ENCODE measurements at places on chromosomes 11 and 22. TPM values are rescaled to one million over a fixed set of nuclear protein-coding genes. Genes with fewer than 3 reads are reported as not detected.

DNA sequence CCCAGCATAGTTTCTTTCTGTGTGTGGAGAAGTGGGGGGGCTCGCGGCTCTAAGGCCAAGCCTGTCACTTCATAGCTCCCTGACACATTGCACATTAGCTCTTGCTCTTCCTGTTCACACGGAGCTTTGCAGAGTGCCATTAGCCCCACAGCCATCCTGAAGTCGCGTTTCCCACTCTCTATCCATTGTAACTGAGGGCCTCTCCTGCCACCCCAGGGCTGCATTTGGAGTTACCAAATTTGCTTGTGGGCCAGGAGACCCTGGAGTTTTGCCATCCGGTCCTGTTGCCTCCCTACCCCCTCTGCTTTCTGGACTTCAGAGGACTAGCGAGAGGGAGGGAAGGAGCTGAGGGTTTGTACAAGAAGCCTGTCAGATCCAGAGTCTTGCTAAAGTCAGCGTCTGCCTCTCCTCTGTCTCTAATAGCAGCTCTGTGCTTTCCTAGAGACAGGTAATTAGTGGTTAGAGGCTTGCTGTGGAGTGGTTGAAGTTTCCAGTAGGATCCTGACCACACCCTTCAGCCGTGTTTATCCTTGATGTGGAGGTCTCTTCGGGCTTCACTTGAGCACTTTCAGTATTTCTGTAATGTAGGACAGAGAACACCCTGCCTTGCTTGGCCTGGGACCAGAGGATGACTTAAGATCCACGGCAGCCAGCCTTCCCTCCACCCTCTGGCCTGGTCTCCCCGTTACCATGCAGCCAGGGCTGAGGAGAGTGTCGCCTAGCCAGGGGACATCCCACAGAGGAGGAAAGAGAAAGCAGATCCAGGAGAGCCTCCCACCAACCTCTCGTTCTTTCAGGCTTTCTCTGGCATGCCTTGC is 14.1 kb downstream of the DCPS start:
- H3K27me3 ChIP-seq: no peaks in the 10 kb centered on the region
- no peak overlapping the region for H3K4me3 ChIP-seq

DNA sequence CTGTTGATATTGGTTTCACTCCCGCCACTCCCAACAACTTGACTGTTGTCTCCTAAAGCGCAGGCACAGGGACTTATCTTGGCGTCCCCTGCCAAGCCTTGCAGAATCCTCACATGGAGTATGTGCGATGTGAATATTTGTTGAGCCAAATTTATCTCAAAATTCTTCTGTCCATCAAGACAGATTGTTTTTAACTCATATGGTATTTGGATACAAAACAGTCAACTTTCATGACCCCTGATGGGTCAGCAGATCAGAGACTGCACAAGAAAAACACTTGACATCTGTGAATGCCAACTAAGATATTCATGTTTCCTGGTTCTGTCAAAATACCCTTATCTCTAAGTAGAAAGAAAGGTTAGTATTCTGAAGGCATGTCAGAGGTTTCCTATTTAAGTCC is 221.7 kb upstream of the BLID start:
- H3K4me1 ChIP-seq: no peaks in the 10 kb centered on the region
- H3K27me3 ChIP-seq: no peaks in the 10 kb centered on the region
- no peak overlapping the region for H3K4me3 ChIP-seq
- DNase-seq: no peak
- H3K27ac ChIP-seq: no peak overlapping the region

GRCh38 chr11:94738746-94739145 is 29.4 kb upstream of the AMOTL1 start:
- no peak overlapping the region for H3K27ac ChIP-seq
- no peak for DNase-seq
- peaks cover 26% of the 10 kb centered on the region for H3K4me1 ChIP-seq
- H3K4me3 ChIP-seq: no peak overlapping the region
- H3K36me3 ChIP-seq: no peaks in the 10 kb centered on the region
- peaks cover 15% of the 10 kb centered on the region for H3K27me3 ChIP-seq

DNA sequence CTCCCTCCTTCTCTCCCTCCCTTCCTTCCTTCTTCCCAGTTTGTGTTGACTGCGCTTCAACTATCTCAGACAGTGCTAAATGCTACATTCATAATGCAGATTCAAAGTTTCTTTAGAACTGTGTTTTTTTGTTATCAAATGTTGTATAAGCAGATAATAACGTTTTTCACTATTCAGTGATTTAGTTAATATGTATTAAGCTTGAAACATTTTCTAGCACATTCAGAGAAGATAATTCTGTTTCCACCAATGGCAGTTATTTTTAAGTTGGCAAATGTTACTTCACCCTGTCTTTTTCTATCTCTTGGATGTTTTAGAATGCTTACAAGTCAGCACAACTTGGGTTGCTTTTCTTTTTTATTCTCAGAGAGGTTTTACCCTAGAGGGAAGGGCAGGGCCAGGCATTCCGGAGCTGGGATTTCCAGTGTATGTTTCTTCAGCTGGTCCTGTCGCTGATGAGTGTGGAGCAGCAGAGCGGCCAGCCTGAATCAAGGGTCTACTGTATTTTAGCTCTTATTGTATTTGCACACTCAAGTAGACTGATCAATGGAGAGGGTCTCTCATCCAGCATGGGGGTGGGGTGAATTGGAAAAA is 162.3 kb upstream of the ARHGAP20 start:
- no peaks in the 10 kb centered on the region for H3K36me3 ChIP-seq
- H3K4me3 ChIP-seq: no peak overlapping the region
- H3K27ac ChIP-seq: no peak overlapping the region

- H3K27ac ChIP-seq: no peak overlapping the region
- no peak overlapping the region for H3K4me3 ChIP-seq
- peaks cover 12% of the 10 kb centered on the region for H3K36me3 ChIP-seq
Observed at GRCh38 chr11:616320-617198, 809 bp upstream of the IRF7 start.

DNA sequence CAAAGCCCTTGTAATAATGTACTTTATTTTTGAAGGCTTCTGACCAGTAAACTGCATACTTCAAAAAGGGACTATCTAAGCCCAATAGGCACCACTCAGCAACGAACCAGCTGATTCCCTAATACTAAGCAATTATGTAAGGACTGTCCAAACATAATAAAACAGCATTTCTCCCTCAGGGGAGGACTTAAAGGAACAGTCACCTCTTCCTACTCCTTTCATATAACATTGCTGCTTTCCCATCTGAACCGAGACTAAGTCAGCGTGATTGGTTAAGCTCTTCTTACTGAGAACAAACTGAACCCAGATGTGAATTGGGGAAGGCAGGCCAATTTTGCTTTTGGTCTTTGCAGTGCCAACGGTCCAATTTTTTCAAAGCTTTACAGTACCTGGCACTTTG is 420.0 kb downstream of the METTL15 start:
- no peak overlapping the region for H3K27ac ChIP-seq
- H3K4me3 ChIP-seq: no peak overlapping the region
- no peaks in the 10 kb centered on the region for H3K36me3 ChIP-seq
- no peaks in the 10 kb centered on the region for H3K4me1 ChIP-seq
- DNase-seq: no peak
- H3K27me3 ChIP-seq: no peaks in the 10 kb centered on the region

GRCh38 chr11:7367803-7368202 is 116.1 kb downstream of the SYT9 start:
- no peaks in the 10 kb centered on the region for H3K4me1 ChIP-seq
- H3K4me3 ChIP-seq: no peak overlapping the region
- no peaks in the 10 kb centered on the region for H3K36me3 ChIP-seq
- H3K27me3 ChIP-seq: no peaks in the 10 kb centered on the region
- no peak for DNase-seq
- no peak overlapping the region for H3K27ac ChIP-seq

DNA sequence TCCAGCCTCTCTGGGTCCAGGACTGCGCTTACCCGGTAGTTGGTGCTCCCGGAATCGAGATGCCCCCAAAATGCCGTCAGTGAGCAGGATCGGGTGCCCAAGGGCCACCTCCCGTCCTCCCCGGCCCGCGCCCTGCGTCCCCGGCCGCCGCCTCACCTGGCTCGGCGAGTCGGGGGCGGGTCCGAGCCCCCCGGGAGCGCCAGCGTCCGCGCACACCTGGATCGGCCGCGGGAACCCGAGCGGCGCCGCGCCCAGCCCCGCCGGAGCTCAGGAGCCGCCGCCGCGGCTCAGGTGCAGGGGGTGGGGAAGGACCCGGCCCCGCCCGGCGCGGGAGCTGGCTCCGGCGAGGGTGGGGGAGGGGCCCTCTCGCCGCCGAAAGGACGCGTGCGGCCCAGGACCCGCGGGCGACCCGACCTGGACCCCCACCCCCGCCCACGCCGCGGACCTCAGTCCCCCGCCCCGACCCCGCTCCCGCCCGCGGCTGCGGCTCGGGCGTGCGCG is at the start of gene SHANK2:
Gene SHANK2, minus strand, starts transcription at position 309 of the 501 bp plus-strand sequence. CDS start 105,251 bp downstream, outside the sequence.
- no peaks in the 10 kb centered on the region for H3K36me3 ChIP-seq
- H3K4me1 ChIP-seq: peaks cover 22% of the 10 kb centered on the region
- no peaks in the 10 kb centered on the region for H3K27me3 ChIP-seq
- DNase-seq: no peak

DNA sequence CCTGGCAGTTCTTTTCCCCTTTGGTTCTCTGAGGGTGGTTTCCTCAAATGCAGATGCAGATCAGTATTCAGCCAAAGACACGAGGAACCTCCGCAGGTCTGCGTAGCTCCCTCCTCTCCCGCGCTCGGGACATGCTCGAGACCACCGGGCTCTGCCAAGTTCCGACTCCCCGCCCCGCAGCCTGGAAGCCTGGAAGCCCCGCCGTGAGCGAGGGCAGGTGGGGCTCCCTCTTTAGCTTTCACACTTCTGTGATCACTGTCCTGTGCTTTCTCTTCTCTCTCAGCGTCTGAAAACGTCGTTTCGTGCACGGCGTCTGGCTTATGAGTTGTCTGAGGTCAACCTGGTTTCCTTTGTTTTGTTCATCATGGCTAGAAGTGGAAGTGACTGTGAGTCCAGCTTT is 26.6 kb downstream of the ZBED4 start:
- no peak overlapping the region for H3K4me3 ChIP-seq
- no peaks in the 10 kb centered on the region for H3K36me3 ChIP-seq
- no peaks in the 10 kb centered on the region for H3K4me1 ChIP-seq
- H3K27me3 ChIP-seq: no peaks in the 10 kb centered on the region
- DNase-seq: no peak

DNA sequence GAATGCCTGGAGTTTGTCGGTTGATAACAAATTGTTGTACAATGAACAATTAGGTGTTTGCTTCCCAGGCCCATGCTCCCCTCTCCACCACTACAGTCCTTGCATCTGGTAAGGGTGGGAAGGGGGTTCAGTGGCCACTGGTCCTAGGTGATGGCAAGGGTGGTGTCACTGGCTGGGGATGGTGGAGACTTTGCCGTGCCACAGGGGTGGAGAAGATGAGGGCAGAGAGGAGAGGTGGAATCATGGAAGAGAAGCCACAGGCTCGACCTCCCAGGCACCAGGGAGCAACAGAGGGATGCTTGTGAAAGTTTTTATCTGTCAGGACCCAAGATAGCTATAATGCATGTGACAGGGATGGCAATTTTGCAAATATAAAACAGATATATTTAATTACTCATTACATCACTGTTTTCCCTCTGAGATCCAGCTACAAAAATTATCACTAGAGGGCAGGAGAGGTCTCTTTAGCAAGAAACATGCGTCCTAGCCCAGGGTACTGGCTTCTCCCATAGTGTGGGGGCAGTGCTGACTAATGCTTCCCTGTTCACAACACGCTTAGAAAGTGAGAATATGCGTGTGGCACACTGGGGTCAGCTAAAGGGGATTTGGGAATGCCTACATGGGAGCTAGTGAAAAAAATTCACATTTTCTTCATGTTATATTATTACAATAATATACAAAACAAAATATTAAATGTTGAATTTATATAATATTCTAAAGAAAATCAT is 49.0 kb upstream of the AMPD3 start:
- no peaks in the 10 kb centered on the region for H3K4me1 ChIP-seq
- H3K36me3 ChIP-seq: no peaks in the 10 kb centered on the region
- no peak overlapping the region for H3K4me3 ChIP-seq

DNA sequence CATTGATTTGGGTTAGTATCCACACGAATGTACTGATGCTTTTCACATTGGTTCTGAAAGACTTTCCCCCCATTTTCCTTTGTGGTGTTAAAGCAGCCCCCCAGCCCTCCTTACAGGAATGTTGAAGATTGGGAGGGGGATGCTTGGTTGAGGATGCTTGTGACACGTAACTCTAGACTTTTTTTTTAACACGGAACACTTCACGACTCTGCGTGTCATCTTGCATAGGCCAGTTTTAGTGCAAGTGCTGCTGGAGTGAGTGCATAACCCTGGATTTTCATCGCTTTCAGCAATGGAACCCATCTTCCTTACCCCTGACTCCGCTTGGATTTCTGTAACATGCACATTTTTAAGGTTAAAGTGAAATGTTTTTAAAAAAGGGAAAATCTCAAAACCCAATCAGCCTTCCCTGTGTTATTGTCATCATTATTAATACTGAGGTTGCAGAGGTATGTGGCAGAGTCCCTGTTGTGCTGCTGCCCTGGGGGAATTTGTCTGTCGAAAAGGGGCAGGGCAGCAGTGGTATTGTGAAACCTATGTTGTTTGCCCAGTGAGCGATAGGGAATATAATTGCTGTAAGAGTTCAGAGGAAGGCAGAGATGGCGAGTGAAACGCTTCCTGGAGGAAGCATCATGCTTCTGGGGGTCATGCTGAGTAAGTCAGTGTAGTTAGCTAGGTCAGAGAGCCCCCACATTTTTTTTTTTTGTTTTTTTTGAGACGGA is 12.1 kb downstream of the CECR2 start:
- H3K4me1 ChIP-seq: peaks cover 42% of the 10 kb centered on the region
- H3K27me3 ChIP-seq: no peaks in the 10 kb centered on the region
- H3K36me3 ChIP-seq: no peaks in the 10 kb centered on the region
- no peak for DNase-seq

DNA sequence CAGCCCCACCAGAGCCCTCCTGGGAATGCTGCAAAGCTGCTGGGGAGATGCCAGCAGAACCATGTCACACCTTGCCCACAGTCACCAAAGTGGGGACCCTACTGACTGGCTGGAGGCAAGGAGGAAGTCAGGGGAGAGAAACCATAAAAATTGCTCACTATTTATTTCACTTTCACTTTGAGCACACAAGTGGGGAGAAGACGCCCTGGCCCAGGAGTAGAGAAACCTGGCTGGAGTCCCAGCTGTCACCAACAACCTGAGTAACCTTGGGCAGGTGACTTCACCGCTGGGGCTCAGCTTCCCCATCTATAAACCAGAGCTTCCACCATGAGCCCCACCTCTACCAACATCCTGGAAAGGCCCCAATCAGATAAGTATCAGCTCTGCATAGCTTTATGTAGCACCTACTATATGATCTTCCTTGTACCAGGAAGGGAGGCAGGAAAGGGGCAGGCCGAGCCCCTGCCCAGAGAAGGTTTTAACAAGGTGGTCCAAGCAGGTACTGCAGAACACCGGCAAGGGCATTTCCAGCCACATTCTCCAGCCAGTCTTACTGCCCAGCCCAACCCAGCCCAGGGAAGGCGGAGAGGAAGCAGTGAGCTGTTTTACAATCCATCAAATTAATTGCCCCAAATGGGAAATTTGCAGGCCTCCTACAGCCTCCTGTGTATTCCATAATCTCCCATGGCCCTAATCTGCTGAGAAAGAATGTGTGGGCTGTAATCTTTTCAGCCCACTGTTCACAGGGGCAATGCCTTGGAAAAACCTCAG is 27.6 kb downstream of the PLEKHA7 start:
- no peaks in the 10 kb centered on the region for H3K36me3 ChIP-seq
- H3K4me1 ChIP-seq: peaks cover 30% of the 10 kb centered on the region
- H3K4me3 ChIP-seq: no peak overlapping the region
- no peak overlapping the region for H3K27ac ChIP-seq
- no peak for DNase-seq
- no peaks in the 10 kb centered on the region for H3K27me3 ChIP-seq

GRCh38 chr22:20013382-20013871 is 3.2 kb downstream of the ARVCF start:
- no peak overlapping the region for H3K4me3 ChIP-seq
- H3K27ac ChIP-seq: peak overlapping the region; percentile 21
- peaks cover 11% of the 10 kb centered on the region for H3K27me3 ChIP-seq
- peaks cover 8% of the 10 kb centered on the region for H3K4me1 ChIP-seq

Gene CDHR5
- polyA plus RNA-seq: 0.02 TPM

Gene KRTAP5-11
- polyA plus RNA-seq: not detected

Gene TYR
- not detected for polyA plus RNA-seq

Gene GAL
- polyA plus RNA-seq: 81.8 TPM

Data from H1 (cell line).